Progenitor cell of endocrine pancreas (in vitro differentiated cells): ENCODE measurements at places on chromosomes 7 and 10. TPM values are rescaled to one million over a fixed set of nuclear protein-coding genes. Genes with fewer than 3 reads are reported as not detected.

The XRCC2 gene
- total RNA-seq: 12.2 and 13.8 TPM in 2 replicates

The EFCAB10 gene
- total RNA-seq: 0.53 and 0.73 TPM in 2 replicates

The BTBD16 gene
- total RNA-seq: not detected in 2 replicates

The NRAP gene
- 0.04 TPM in 1 of 2 replicates, not detected in the other for total RNA-seq

The CDHR1 gene
- 0.31 and 0.96 TPM in 2 replicates for total RNA-seq

The GIMAP5 gene
- total RNA-seq: not detected in 2 replicates

The PRPF18 gene
- total RNA-seq: 17.1 and 18.8 TPM in 2 replicates

The EZH2 gene
- 56.6 and 57.6 TPM in 2 replicates for total RNA-seq

GRCh38 chr10:132455986-132456847, 59.2 kb downstream of the PWWP2B start:
- H3K4me3 ChIP-seq: no peak overlapping the region
- no peak for DNase-seq
- peaks cover 8% of the 10 kb centered on the region for H3K4me1 ChIP-seq
- no peak overlapping the region for H3K27ac ChIP-seq
- no peaks in the 10 kb centered on the region for H3K36me3 ChIP-seq

DNA sequence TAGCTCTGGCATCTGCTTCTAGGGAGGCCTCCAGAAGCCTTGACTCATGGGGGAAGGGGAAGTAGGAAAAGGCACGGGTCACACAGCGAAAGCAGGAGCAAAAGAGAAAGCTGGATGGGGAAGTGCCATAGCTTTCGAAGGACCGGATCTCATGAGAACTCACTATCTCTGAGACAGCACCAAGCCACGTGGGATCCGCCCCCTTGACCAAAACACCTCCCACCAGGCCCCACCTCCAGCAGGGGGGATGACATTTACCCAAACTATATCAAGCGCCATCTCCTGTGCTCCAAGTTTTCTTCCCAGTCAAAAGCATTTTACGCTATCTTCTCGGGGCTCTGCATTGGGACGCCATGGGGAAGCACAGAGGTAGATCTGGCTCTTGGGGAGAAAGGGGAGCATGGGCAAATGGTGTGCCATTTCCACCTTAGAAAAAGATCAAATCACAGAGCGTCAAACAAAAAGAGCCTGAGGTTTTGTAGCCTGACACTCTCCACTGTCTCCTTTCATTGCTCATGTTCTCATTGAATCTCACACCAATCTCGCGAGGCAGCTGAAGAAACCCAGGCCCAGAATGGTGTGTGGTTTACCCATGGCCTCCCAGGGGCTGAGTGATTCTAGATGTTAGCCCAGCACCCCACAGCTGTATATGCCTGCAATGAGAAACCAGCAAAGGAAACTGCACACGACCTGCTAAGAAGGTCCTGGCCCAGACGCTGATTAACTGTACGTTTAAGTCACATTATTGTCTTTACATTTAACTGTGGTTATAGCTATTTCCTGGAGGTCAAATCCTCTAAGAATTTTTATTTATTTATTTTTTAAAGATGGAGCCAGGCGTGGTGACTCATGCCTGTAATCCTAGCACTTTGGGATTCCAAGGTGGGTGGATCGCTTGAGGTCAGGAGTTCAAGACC, 8.1 kb upstream of the OLAH start:
- H3K27me3 ChIP-seq: peaks cover 10% of the 10 kb centered on the region
- no peak overlapping the region for H3K4me3 ChIP-seq
- H3K4me1 ChIP-seq: no peaks in the 10 kb centered on the region
- no peak for DNase-seq

GRCh38 chr10:96188916-96189315, 58.8 kb downstream of the ZNF518A start:
- H3K27me3 ChIP-seq: no peaks in the 10 kb centered on the region
- no peak overlapping the region for H3K27ac ChIP-seq
- H3K36me3 ChIP-seq: peaks cover 2% of the 10 kb centered on the region
- no peak overlapping the region for H3K4me3 ChIP-seq
- H3K4me1 ChIP-seq: no peaks in the 10 kb centered on the region

GRCh38 chr7:73909996-73910395, 49.0 kb downstream of the TMEM270 start:
- DNase-seq: no peak
- no peaks in the 10 kb centered on the region for H3K4me1 ChIP-seq
- no peak overlapping the region for H3K4me3 ChIP-seq
- H3K27ac ChIP-seq: no peak overlapping the region

- H3K4me3 ChIP-seq: no peak overlapping the region
- peaks cover 18% of the 10 kb centered on the region for H3K4me1 ChIP-seq
These were observed 31.5 kb downstream of the DNAJB12 start for GRCh38 chr10:72323108-72323749.

- H3K36me3 ChIP-seq: no peaks in the 10 kb centered on the region
- H3K27me3 ChIP-seq: peaks cover 9% of the 10 kb centered on the region
- no peak overlapping the region for H3K4me3 ChIP-seq
- peaks cover 4% of the 10 kb centered on the region for H3K4me1 ChIP-seq
These were observed 53.4 kb downstream of the WNT2 start for GRCh38 chr7:117269417-117269816.

DNA sequence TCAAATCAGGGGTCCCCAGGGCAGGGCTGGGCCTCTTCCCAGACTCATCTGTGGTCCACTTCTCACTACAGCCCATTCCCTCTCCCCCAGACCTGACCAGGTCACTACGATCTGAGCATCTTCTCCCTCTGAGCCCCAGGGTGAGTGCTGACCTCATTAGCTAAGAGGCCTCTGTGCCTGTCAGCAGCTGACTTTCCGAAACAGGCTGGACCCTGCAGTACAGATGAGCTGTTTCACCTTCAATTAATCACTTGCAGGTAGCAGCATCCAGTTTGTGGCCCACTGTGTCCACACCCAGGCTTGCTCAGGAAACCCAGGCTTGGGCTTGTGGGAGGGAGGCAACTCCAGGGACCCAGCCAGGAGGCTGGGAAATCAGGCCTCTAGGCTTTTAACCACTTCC, 24.3 kb downstream of the SRRM3 start:
- DNase-seq: no peak
- H3K4me3 ChIP-seq: no peak overlapping the region
- H3K4me1 ChIP-seq: peaks cover 2% of the 10 kb centered on the region
- no peaks in the 10 kb centered on the region for H3K36me3 ChIP-seq
- no peak overlapping the region for H3K27ac ChIP-seq
- peaks cover 55% of the 10 kb centered on the region for H3K27me3 ChIP-seq

GRCh38 chr7:131773413-131773812, 217.0 kb upstream of the PODXL start:
- peaks cover 7% of the 10 kb centered on the region for H3K27me3 ChIP-seq
- H3K36me3 ChIP-seq: no peaks in the 10 kb centered on the region
- no peak for DNase-seq
- H3K4me3 ChIP-seq: no peak overlapping the region

- H3K4me1 ChIP-seq: no peaks in the 10 kb centered on the region
- H3K4me3 ChIP-seq: no peak overlapping the region
- H3K27me3 ChIP-seq: peaks cover 45% of the 10 kb centered on the region
- no peaks in the 10 kb centered on the region for H3K36me3 ChIP-seq
These were observed 18.8 kb upstream of the SORBS1 start for GRCh38 chr10:95579835-95580535.

DNA sequence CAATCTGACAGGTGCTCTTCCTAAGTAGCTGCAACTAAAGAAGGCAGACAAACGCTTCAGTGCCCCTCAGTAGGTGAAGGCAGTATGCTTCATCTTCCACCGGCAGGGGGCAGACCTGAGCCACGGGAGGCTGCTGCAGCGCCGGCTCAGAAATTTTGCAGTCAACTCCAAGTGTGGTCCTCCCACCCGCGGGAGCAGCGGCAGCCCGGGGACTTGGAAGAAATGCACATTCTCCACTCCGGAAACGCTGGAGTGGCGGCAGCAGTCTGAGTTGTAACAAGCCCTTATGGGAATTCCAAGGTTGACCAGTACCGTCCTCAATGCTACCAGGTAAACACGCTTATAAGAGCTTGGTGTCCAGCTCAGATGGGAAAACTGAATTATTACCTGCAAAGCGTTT, 3.4 kb downstream of the IGFBP3 start:
- peak; percentile 85 for DNase-seq
- no peak overlapping the region for H3K27ac ChIP-seq
- peaks cover 12% of the 10 kb centered on the region for H3K4me1 ChIP-seq
- no peaks in the 10 kb centered on the region for H3K36me3 ChIP-seq
- peaks cover 49% of the 10 kb centered on the region for H3K27me3 ChIP-seq

DNA sequence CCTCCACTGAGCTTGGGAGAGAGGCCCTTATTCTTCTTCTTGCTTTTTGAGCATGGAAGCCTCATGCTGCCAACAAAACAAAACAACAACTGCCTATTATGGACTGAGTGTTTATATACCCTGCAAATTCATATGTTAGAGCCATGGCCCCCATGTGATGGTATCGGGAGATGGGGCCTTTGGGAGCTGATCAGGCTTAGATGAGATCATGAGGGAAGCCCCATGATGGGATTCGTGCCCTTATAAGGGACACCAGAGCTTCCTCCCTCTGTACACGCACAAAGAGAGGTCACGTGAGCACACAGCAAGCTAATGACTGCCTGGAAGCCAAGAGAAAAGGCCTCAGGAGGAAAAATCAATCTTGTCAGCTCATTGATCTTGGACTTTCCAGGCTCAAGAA, 235.0 kb downstream of the FANK1 start:
- peaks cover 3% of the 10 kb centered on the region for H3K36me3 ChIP-seq
- H3K27ac ChIP-seq: peak overlapping the region; percentile 72
- peaks cover 9% of the 10 kb centered on the region for H3K4me1 ChIP-seq
- no peak overlapping the region for H3K4me3 ChIP-seq
- no peak for DNase-seq

GRCh38 chr7:71144963-71145362, 13.0 kb downstream of the GALNT17 start:
- DNase-seq: no peak
- H3K36me3 ChIP-seq: peaks cover 2% of the 10 kb centered on the region
- H3K27me3 ChIP-seq: peaks cover 2% of the 10 kb centered on the region
- H3K4me1 ChIP-seq: no peaks in the 10 kb centered on the region
- peak overlapping the region; percentile 10 for H3K27ac ChIP-seq
- H3K4me3 ChIP-seq: no peak overlapping the region
